ENCODE measurements at places on chromosomes 16 and 17.

- DNase-seq = no peak
Observed at GRCh38 chr17:72419866-72420774, 299.3 kb downstream of the SOX9 start.

- DNase-seq = no peak
Observed at GRCh38 chr17:39607851-39608130, at the start of gene NEUROD2. NEUROD2 (minus strand) TSS chr17:39607920; CDS start chr17:39606599, 1,321 bp downstream.

DNA sequence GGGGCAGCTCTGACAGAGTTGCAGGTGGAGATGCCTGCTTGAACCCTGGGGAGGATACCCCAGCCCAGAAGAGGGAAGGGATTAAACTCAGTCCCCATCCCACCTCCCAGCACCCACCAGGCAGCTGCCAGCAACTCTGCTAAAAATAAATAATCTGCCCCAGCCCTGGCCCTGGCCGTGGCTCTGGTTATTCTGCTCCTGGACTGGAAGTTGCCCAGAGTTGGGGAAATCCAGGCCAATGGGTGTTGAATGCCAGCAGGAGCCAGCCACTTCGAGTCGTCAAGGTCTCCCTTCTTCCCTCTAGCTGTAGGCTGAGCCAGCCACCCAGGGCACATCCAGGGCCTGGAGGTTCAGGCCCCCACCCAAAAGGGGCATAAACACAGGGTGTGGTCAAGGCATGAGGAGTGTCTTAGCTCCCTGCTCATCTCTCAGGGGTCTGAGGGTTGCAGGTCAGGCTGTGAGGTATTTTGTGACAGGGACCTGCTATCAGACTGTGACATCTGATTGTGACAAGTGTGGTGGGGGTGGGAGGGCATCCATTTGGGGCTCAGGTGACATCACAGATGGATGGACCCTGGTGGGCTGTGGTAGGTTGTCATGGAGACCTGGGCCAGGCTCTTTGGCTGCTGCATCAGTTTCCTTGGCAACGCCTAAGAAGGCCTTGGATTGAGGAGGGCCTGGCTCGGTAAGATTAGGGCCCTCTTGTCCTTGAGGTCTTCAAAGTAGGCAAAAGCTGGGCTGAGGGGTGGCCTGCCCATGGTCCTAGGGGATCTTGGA lies 1.0 kb upstream of the RRAD start:
- no peak for DNase-seq

DNA sequence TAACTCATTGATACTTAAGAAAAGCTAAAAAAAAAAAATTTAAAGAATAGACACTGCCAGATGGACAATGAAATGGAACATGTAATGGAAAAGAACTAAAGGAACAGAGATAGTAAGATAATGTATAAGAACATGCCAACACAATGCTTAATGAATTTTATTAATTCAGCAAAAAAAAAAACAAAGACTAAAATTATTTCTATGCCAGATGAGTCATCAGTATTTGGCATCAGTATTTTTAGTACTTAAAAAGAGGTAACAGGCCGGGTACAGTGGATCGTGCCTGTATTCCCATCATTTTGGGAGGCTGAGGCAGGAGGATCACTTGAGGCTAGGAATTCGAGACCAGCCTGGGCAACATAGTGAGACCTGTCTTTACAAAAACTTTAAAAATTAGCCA lies 168.5 kb downstream of the CYB561 start:
- no peak for DNase-seq

- no peak for DNase-seq
Observed at GRCh38 chr17:49227436-49228261, 2.9 kb downstream of the PHOSPHO1 start.

Data from caudate nucleus (tissue), 63 donors.